Psoas muscle (tissue), 8 donors: ENCODE measurements at places on chromosomes 11 and 22. TPM values are rescaled to one million over a fixed set of nuclear protein-coding genes. Genes with fewer than 3 reads are reported as not detected.
A peak's percentile ranks its signal among the peaks of the same experiment; 100 is the strongest.

DNA sequence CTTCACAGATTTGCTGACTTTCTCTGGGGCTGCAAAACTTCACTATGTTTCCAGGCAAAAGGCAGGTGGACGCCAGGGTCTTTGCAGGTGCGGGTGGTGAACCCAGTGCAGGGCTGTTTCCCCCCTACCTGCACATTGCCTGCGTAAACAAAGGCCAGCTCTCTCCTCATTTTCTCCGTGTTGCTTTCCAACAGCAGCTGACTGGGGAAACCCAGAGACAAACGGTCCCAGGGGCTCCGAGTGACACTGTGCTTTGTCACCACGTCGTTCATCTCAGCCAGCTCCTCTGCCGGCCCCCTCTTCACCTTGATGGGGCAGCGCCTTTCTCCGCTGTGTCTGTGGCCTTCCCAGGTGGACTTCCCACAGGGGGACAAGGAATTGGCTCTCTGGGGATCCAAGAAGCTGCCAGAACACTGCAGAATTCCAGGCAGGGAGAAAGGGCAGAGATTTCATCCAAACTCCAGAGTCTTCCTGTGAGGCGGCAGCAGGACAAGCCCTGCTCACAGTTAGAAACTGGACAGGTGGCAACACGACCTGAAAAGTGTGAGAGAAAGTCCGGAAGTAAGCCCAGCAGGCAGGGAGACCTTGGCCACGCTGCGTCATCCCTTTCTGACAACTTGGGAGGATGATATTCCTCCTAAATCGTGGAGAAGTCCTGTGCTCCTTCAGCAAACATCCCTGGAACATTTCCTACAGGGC, 1493.7 kb downstream of the TBC1D22A start:
- no peaks in the 10 kb centered on the region for H3K27me3 ChIP-seq
- DNase-seq: no peak
- no peak overlapping the region for H3K27ac ChIP-seq
- no peak overlapping the region for H3K4me3 ChIP-seq
- H3K36me3 ChIP-seq: no peaks in the 10 kb centered on the region

- no peak overlapping the region for H3K4me3 ChIP-seq
- no peak overlapping the region for H3K27ac ChIP-seq
- DNase-seq: no peak
Measured at GRCh38 chr11:77593883-77594282, 4.1 kb downstream of the AQP11 start.

- H3K4me1 ChIP-seq: peaks cover 19% of the 10 kb centered on the region
- H3K27ac ChIP-seq: peak overlapping the region; percentile 80
- peak; percentile 86 for DNase-seq
- no peak overlapping the region for H3K4me3 ChIP-seq
Measured at GRCh38 chr11:110069158-110069737, 23.9 kb upstream of the ZC3H12C start.

Gene CELF1
- total RNA-seq: 126 TPM

- H3K27ac ChIP-seq: no peak overlapping the region
- H3K27me3 ChIP-seq: no peaks in the 10 kb centered on the region
- H3K4me3 ChIP-seq: no peak overlapping the region
- DNase-seq: no peak
Measured at GRCh38 chr11:104090767-104091166, 54.3 kb downstream of the DDI1 start.

Gene MAP6
- 0.56 TPM for total RNA-seq

- H3K36me3 ChIP-seq: no peaks in the 10 kb centered on the region
- DNase-seq: no peak
- H3K27me3 ChIP-seq: no peaks in the 10 kb centered on the region
- no peak overlapping the region for H3K27ac ChIP-seq
- H3K4me3 ChIP-seq: no peak overlapping the region
- no peaks in the 10 kb centered on the region for H3K4me1 ChIP-seq
Measured at GRCh38 chr11:83403691-83404389, 117.7 kb upstream of the CCDC90B start.

Gene POLR2F
- total RNA-seq: 69.2 TPM

- no peak overlapping the region for H3K4me3 ChIP-seq
- no peaks in the 10 kb centered on the region for H3K4me1 ChIP-seq
- H3K27ac ChIP-seq: no peak overlapping the region
- H3K36me3 ChIP-seq: no peaks in the 10 kb centered on the region
- no peaks in the 10 kb centered on the region for H3K27me3 ChIP-seq
Measured at GRCh38 chr11:64582885-64583284, 8.1 kb upstream of the SLC22A12 start.

Gene PRR33
- 2.5 TPM for total RNA-seq

Gene P2RX6
- 23.7 TPM for total RNA-seq

- peaks cover 2% of the 10 kb centered on the region for H3K27me3 ChIP-seq
- H3K4me3 ChIP-seq: peak overlapping the region; percentile 82
- no peaks in the 10 kb centered on the region for H3K36me3 ChIP-seq
- no peak for DNase-seq
Measured at GRCh38 chr11:123431619-123432018, 1.6 kb downstream of the GRAMD1B start.

Gene SPTBN2
- total RNA-seq: 0.08 TPM

DNA sequence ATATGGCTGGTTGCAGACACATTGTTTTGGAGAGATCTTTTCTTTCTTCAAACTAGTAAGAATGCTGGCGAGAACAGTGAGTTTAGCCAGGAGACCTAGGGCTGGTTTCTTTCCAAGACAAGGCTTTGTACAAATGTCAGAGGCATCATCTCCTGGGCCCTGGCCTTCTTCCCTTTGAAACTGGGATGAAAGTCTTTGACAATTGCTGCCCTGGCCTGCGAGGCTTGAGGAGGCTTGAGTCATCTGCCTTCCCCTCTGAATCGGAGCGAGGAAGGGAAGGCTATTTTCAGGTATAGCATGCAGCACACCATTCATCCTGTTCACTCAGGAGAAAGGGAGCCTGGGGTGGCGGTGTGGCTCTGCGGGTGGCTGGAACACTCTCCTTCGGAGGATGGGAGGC, 21.5 kb upstream of the PARVG start:
- H3K27ac ChIP-seq: no peak overlapping the region
- H3K27me3 ChIP-seq: no peaks in the 10 kb centered on the region
- no peak for DNase-seq
- no peak overlapping the region for H3K4me3 ChIP-seq
- H3K36me3 ChIP-seq: peaks cover 81% of the 10 kb centered on the region

GRCh38 chr11:76747915-76748860, 35.0 kb upstream of the TSKU start:
- no peak overlapping the region for H3K27ac ChIP-seq
- no peaks in the 10 kb centered on the region for H3K36me3 ChIP-seq
- DNase-seq: no peak
- H3K4me1 ChIP-seq: no peaks in the 10 kb centered on the region

GRCh38 chr11:78941226-78941851, 366.7 kb upstream of the NARS2 start:
- no peak overlapping the region for H3K4me3 ChIP-seq
- DNase-seq: no peak
- no peaks in the 10 kb centered on the region for H3K4me1 ChIP-seq
- no peaks in the 10 kb centered on the region for H3K36me3 ChIP-seq
- no peak overlapping the region for H3K27ac ChIP-seq

- peak; percentile 84 for DNase-seq
- no peaks in the 10 kb centered on the region for H3K36me3 ChIP-seq
- H3K4me1 ChIP-seq: peaks cover 22% of the 10 kb centered on the region
- H3K27ac ChIP-seq: peak overlapping the region; percentile 7
- no peaks in the 10 kb centered on the region for H3K27me3 ChIP-seq
Measured at GRCh38 chr11:62394825-62395538, 23.9 kb upstream of the SCGB1A1 start.

DNA sequence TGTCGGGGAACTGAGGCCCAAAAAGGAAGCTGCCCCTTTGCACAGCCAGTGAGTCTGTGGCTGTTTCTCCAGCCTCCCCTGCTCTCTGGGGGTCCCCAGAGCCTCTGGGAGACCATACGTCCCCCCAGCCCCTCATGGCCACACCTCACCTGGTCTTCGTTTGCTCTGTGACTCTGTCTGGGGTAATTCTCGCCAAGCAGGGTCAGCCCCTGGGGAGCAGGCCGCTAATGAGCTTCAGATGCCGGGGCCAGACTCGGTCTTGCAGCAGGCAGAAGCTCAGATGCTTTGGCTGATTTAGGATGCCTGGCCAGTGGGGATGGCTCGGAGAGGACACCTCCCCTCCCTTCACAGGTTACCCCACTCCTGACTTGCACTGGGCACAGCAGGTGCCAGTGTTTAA, 24.1 kb upstream of the WNT11 start:
- no peak overlapping the region for H3K27ac ChIP-seq
- H3K27me3 ChIP-seq: no peaks in the 10 kb centered on the region
- no peaks in the 10 kb centered on the region for H3K36me3 ChIP-seq
- peak; percentile 31 for DNase-seq

Gene MYOD1
- total RNA-seq: 95.7 TPM

Gene ZP1
- not detected for total RNA-seq

DNA sequence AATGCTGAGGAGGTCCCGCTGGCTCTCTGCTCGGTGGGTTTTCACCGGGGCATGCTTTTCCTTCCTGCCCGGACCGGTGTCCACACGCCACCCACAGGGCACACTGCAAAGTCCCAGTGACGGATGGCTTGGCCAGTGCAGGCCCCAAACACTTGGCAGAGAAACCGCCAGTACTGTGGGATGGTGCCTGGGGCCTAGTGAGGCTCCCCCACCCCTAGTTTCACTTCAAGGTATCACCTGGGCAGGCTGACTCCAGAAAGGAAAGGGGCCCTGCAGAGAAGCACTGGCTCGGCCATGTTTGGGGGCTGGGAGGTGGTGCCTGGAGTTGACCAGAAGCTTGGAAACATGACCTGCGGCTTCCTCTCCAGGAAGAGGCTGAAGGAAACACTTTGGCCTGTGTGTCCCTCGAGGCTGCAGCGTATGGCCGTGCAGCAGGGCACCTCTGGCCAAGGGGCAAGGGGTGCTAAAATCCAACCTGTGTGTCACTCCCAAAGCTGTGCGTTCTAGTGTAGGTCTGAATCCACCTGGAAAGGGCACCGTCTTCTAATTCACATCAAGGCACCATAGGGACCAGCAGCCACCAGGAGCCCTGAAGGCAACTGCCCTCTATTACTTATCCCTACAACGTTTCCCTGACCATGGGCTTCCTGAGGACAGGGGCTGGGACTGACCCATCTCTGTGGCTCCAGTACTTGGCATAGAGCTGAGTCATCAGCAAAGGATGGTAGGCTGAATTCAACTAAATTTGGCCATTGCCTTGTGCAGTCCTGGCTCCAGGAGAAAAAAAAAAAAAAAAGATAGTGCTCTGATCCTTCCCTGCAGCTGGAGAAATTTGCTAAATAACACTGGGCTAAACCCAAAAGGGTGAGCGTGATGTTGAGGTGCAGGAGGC, 22.6 kb downstream of the TPBGL start:
- no peaks in the 10 kb centered on the region for H3K36me3 ChIP-seq
- H3K4me1 ChIP-seq: no peaks in the 10 kb centered on the region
- H3K4me3 ChIP-seq: no peak overlapping the region
- DNase-seq: peak; percentile 15
- no peaks in the 10 kb centered on the region for H3K27me3 ChIP-seq
- no peak overlapping the region for H3K27ac ChIP-seq

DNA sequence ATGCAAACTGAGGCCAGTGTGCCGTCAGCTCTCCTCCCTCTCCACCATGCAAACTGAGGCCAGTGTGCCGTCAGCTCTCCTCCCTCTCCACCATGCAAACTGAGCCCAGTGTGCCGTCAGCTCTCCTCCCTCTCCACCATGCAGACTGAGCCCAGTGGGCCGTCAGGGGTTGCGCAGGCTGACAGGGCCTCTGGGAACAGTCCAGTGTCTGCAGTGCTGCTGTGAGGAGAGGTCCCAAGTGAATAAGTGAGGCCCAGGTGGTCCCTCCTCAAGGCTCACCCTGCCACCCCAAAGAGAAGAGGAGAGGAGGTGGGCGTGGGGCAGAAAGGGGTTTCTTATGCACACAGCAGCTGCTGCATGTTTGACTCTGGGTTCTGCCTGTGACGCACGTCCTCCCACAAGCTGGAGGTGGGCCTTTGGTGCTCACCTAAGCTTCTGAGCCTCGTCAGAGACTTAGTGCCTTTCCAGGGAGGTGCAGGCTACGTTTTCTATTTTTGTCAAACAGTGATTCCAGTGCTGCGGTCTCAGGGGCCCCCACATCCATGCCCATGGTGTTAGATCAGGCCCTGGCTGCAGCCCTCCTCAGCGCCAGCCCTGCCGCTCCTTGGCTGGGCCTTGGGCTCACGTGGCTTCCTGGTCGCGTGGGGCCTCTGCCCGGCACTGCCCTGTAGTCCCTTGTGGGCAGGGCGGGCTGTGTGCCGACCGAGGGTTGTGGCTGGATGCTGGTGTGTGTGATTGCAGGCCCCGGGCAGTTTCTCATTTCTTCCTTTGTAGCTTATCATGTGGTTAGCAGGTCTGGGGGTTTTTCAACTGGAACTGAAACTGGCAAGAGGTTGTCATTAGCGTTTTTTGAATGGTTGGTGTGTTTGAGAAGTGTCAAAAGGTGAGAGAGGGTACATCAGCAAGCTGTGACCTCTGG, 7.1 kb downstream of the TPCN2 start:
- H3K36me3 ChIP-seq: no peaks in the 10 kb centered on the region
- H3K27me3 ChIP-seq: no peaks in the 10 kb centered on the region
- no peak overlapping the region for H3K4me3 ChIP-seq
- DNase-seq: peak; percentile 47
- peaks cover 10% of the 10 kb centered on the region for H3K4me1 ChIP-seq

Gene SERPIND1
- not detected for total RNA-seq

GRCh38 chr22:45399712-45400445, 13.5 kb downstream of the SMC1B start:
- H3K27me3 ChIP-seq: no peaks in the 10 kb centered on the region
- H3K27ac ChIP-seq: no peak overlapping the region
- H3K4me1 ChIP-seq: no peaks in the 10 kb centered on the region
- H3K4me3 ChIP-seq: no peak overlapping the region
- no peaks in the 10 kb centered on the region for H3K36me3 ChIP-seq
- no peak for DNase-seq

DNA sequence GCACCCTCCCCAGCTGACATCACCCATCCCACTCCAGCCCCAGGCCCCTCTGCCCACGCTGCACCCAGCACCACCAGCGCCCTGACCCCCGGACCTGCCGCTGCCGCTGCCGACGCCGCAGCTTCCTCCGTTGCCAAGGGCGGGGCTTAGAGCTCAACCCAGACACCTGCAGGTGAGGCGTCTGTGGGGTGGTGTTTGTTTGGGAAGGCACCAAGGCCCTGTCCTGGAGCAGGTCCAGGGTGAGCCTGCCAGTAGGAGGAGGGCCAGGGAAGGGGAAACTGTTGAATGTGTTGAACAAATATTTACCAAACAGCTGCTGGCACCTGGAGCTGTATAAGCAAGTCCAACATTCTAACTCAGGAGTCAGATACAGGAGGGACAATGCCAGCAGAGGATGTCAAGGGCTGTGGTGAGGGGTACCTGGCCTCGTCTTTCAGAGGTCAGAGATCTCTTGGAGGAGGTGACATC, 3.1 kb downstream of the VEGFB start:
- no peak overlapping the region for H3K27ac ChIP-seq
- no peaks in the 10 kb centered on the region for H3K27me3 ChIP-seq
- peak; percentile 48 for DNase-seq
- no peaks in the 10 kb centered on the region for H3K36me3 ChIP-seq
- peaks cover 24% of the 10 kb centered on the region for H3K4me1 ChIP-seq
- H3K4me3 ChIP-seq: no peak overlapping the region

- no peaks in the 10 kb centered on the region for H3K27me3 ChIP-seq
- no peaks in the 10 kb centered on the region for H3K4me1 ChIP-seq
- H3K36me3 ChIP-seq: no peaks in the 10 kb centered on the region
- DNase-seq: no peak
- H3K27ac ChIP-seq: no peak overlapping the region
Measured at GRCh38 chr11:74538680-74539079, 45.2 kb upstream of the LIPT2 start.

GRCh38 chr11:129230006-129230405, 37.9 kb upstream of the ARHGAP32 start:
- no peak overlapping the region for H3K4me3 ChIP-seq
- no peak overlapping the region for H3K27ac ChIP-seq
